ENCODE measurements at places on chromosomes 16 and 17.

DNA sequence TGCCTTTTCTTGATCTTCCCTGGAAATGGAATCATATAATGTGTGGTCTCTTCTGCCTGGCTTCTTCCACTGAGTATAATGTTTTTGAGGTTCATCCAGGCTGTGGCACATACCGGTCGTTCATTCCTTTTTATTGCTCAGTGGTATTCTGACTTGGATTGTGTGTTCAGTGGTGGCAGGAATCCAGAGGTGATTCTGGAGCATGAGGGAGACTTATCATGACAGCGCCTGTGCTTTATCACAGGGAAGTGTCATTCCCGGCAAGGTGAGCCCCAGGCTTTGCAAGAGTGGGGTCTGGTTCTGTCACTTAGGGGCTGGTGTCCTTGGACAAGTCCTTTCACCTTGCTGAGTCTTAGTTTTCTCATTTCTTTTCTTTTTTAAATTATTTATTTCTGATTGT, 53.0 kb downstream of the IRX3 start:
- DNase-seq: no peak

- DNase-seq: no peak
Measured at GRCh38 chr16:22857296-22858025, 43.5 kb downstream of the HS3ST2 start.

DNA sequence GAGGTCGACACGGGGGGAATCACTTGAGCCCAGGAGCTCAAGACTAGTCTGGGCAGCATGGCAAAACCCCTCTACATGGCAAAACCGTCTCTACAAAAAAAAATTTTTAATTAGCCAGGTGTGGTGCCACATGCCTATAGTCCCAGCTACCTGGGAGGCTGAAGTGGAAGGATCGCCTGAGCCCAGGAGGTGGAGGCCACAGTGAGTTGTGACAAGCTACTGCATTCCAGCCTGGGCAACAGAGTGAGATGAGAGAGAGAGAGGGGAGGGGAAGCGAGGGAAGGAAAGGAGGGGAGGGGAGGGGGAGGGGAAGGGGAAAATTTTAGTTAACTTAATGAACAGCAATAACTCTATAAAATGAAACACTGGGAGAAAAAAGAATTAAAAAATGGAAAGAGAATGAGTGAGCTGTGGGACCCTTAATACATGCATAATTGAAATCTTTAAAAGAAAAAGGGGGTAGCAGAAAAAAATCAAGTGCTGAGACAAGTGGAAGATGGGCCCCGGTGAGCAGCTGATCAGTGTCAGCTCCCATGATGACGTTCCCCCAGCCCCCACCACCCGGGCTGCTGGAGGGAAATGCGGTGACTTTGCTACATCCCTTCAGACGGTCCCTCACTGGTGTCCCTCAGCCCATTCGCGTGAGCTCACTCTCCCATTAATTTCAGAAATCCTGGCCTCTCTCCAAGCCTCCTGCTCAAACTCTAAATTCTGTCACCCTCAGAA, 2.7 kb downstream of the ASGR2 start:
- DNase-seq: no peak

- DNase-seq: no peak
Measured at GRCh38 chr17:41710472-41711090, 1.6 kb upstream of the GAST start.

DNA sequence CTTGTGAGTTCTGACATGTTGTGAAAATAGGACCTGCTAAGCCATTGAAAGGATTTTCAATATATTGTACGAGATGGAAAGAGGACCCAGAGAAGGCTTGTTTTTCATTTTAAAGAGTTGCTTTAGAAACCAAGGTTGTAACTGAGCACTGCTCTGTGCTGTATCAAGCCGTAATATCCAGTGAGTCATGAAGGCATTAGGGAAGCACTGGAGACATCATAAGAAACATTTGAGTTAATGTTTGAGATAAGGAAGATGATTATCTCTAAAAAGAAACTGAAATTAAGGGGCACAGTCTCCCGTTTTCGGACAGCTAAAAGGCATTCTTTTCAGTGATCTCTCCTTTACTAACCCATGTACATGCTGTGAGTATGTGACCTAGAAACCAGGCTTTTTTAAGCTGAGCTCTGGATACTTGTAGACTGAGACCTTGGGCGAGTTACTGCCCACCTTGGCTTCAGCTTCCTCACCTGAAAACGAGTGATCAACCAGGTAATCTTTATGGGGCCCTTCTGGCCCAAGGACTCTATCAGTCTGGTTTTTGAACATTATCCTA, 149.2 kb upstream of the TBX2 start:
- DNase-seq: no peak

- DNase-seq: no peak
Measured at GRCh38 chr17:46853896-46854444, 2.6 kb downstream of the WNT9B start.

DNA sequence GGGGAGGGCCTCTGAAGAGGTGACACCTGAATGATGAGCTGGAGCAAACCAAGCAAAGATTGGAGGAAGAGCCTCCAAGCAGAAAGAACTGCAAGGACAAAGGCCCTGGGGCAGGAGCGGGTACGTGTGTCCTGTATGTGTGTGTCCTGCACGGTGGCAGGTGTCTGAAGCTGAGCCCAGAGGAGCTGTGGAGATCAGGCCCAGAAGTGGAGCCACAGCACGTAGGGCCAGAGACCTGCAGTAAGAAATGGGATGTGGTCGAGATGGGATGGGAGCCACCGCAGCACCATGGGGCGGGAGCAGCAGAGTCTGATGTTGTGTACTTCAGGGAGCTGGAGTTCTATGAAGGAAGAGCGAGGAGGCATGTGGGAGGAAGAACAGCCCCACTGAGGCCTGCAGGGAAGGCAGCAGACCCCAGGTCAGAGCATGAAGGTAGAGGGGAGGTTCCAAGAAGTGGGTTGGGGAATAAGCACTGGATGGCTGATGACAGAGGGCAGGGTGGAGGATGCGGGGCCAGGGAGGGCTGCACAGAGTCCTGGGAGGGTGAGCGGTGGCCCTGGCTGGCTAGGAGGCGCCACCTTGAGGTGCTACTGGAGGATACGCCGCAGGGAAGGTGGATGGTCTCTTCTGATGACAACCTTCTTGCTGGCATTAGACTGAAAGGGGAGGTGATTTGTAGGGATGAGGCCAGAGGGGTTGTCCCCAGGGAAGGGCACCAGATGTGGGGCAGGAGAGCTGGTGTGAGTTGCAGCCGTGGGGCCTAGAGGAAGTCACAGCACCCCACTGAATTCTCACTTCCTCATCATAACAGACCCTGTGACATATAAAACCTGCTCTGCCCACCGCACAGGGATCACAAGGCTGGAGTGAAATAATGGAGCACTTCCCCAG, 10.6 kb upstream of the CETP start:
- no peak for DNase-seq

- no peak for DNase-seq
Measured at GRCh38 chr17:49063652-49064051, 66.5 kb downstream of the IGF2BP1 start.

DNA sequence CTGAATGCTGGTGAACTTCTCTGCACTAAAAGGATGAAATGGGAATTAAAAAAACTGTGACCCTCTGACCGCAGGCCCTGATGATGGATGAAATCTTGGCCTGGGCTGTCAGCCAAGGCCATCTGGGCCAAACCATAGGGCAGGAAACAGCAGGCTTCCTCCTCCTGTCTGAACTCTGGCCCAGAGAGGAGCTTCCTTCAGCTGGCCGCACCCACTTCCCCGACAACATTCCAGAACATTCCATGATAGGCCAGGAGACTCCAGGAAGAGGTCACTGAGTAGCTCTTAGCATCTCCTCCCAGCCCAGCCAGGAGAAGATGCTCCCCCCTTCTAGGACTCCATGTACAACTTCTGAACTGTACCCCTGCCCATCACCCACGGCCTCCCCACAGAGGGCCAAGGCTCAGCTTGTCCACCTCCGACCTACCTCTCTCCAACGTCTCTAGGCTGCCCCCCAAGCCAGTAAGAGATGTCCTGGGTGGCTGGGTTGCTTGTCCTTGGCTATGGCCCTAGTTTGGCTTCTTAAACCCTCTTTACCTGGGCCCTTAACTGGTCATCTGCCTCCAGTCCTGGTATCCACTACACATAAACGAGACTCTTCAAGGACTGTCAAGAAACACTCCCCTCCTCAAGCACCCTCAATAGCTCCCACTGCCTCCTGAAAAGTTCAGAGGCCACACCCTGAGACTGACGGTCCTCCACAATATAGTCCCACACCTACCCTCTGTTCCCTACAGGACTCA, 1.7 kb downstream of the RPH3AL start:
- no peak for DNase-seq

- no peak for DNase-seq
Measured at GRCh38 chr16:81843683-81844082, 64.6 kb downstream of the PLCG2 start.

- DNase-seq: no peak
Measured at GRCh38 chr16:30065943-30066760, 592 bp downstream of the ALDOA start.

GRCh38 chr16:50102051-50102746, 36.4 kb downstream of the HEATR3 start:
- DNase-seq: peak; percentile 45

DNA sequence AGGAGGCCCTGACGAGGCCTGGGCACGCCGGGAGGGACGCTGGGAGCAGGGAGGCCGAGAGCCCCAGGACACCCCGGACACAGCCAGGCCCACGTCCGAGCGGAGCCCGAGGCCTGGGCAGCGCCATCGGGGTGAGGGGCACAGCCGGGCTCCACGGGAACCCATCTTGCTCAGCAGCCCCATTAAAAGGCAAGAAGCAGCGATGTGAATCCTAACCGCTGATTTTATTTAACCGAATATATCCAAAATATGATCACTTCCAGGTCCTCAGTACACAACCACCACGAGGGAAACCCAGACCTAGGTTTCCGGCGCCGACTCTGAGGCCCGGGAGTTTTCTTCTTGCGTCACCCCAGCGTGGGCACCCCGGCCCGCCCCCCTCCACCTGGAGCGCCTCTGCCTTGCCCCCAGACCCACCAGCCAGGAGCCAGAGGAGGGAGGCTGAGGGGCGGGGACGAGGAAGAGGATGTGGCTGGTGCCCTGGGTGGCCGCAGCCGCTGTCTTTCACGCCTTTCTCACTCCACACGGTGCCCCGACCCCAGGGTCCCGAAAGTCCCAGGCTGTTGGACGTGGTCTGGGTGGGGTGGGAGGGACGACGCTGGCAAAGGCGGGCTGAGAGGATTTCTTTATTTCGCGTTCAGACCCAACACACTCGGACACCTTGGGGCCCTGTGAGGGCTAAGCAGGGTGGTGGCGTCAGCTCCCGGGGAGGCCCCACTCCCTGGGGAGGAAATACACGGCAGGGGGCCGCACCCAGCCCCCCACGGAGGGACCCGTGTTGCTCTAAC, 568 bp upstream of the CCDC154 start:
- DNase-seq: no peak

DNA sequence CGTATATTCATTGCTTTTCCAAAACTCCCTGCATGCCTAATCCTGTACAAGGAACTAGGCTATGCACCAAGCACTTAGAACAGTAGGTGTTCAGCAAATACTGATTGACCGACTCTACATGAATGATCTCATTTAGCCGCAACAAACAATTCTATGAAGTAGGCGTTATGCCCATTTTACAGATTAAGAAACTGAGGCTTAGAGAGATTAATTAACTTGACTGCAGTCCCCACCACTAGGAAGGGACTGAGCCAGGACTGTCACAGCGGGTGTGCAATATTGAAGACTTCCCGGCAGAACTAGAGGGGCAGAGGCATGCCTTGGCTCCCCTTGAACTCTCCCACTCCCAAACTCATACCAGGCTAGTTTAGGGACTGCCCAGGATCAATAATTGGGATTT, 10.5 kb upstream of the N4BP1 start:
- no peak for DNase-seq

DNA sequence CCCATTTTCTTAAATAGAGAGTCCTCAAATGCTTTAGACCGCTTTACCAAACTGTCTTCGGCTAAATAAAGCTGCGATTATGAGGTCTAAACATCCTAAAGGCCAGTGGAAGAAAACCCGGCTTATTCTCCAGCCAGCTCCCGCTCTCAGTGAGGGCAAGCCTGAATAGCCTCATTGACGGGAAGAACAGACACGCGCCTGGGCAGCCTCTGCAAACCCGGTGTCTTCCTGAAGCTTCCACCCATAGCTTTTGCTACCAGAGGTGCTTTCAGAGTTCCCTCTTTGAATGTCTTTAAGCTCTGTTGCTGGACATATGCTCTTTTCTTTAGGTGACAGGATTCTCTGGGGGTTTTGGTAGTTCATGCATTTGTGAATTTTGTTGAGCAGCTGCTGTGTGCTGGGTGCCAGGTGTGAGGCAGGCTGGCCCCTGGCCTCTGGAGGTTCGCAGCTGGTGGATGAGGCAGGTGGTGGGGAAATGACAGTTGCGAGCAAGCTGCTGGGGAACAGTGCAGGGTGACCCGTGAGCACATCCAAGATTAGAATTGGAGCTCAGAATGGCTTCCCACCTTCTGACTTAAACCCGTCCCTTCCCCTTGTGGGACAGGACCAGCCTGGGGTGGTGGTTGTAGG, 44.7 kb downstream of the CRISPLD2 start:
- DNase-seq: no peak

DNA sequence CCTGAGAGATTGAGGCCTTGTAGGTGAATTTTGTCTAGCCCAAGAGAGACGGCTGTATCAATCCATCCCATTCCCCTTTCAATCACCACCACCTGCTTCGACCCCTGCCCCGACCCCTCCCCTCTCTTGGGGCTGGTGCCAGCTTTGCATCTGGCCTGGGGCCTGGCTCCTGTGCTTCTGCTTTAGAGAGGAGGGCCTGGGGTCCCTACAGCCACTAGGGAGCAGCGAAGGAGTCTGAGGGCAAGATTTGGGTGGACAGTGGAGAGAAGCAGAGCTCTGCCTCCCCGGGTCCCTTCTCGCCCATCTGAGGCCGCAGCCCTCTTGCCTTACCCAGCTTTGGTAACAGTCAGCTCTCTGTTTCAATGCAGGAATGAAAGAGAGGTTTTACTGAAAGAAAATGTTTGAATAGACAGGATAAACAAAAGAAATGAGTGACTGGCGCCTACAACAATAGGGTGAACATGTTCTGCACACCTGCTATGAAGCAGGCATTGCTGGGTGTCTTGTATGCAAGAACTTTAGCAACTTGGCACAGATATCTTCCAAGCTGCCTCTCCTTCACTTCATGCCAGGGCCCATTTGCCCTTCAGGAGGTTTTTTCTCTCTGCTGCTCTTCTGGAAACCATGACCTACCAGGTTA, 57.4 kb downstream of the SLC47A1 start:
- no peak for DNase-seq

- peak; percentile 85 for DNase-seq
Measured at GRCh38 chr17:58331815-58332777, 3.5 kb upstream of the TSPOAP1 start.

DNA sequence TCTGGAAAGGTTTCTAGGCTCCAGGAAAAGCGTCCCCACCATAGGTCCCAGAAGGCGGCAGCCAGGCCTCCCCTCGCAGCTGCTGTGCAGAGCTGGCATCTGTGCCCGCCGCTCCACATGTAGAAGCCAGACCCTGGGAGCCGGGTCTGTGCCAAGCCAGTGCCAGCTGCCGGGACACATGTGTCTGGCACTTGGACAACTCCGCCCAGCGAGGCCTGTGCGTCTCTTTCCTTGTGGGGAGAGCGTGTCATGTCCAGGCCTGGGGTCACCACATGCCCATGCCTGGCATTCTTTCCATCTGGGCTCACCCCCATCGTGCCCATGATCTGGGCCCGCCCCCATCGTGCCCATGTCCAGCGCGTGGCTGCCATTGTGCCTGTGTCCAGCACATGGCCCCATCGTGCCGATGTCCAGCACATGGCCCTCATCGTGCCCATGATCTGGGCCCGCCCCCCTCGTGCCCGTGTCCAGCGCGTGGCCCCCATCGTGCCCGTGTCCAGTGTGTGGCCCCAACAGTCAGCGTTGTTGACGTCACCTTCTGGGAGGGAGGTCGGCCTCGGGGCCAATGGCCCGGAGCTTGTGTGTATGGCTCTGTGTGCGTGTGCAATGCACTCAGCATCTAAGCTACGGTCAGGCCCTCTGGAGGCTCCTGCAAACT, 13.3 kb upstream of the ACSF3 start:
- no peak for DNase-seq

All from GM12864 (cell line).